ENCODE measurements at places on chromosomes 13 and 19.

GRCh38 chr19:14114854-14115253 is 2.7 kb downstream of the PRKACA start:
- peak; percentile 31 for DNase-seq

DNA sequence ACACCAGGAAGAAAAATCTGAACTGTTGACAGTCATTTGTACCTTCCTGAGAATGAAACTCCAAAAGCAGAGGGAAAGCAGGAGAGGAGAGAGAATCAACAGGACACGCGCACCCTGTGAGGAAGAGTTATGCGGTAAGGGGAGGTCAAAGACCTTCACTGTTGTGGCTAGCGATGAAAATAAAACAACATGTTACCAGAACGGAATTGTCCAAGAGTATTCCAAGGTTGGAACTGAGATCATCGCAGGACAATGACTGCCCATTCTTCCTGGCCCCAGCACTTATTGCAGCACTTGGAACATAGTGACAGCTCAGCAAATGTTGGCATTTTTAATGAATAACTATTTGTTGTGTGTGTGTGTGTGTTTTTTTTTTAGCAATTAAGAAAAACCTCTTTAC is 176.0 kb upstream of the TSC22D1 start:
- no peak for DNase-seq

GRCh38 chr19:17762505-17763229 is 11.4 kb downstream of the FCHO1 start:
- DNase-seq: no peak

DNA sequence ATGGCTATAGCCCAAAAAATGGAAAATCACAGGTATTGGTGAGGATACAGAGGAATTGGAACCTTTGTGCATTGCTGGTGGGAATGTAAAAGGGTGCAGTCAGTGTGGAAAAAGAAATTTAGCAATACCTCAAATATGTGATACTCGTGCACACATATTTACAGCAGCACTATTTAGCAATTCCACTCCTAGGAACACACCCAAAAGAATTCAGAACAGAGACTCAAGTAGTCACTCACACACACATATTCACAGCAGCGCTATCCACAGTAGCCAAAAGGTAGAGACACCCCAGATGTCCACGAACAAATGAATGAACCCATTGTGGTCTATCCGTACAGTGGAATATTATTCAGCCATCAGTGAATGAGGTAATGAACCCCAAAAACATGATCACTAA is 114.0 kb downstream of the COL4A2 start:
- no peak for DNase-seq

GRCh38 chr13:102638741-102639140 is 42.0 kb downstream of the TPP2 start:
- DNase-seq: no peak

DNA sequence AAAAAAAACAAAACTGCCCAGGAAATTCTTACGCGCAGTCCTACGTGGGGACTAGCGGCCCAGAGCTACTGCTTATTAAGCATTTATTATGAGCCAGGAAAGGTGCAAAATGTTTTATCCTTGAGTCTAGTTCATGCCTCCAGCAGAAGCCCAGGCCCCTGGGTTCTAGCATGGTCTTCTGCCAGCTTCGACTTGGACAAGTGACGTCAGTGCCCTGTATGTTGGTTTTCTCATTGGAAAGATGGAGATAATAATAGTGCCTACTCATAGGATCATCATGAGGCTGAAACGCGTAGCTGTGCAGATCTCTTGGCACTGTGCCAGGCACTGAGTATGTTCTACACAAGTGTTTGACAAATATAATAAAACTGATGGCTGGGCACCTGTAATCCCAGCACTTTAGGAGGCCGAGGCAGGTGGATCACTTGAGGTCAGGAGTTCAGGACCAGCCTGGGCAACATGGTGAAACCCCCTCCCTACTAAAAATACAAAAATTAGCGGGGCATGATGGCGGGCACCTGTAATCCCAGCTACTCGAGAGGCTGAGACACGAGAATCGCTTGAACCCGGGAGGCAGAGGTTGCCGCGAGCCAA is 12.4 kb upstream of the SULT2B1 start:
- no peak for DNase-seq

DNA sequence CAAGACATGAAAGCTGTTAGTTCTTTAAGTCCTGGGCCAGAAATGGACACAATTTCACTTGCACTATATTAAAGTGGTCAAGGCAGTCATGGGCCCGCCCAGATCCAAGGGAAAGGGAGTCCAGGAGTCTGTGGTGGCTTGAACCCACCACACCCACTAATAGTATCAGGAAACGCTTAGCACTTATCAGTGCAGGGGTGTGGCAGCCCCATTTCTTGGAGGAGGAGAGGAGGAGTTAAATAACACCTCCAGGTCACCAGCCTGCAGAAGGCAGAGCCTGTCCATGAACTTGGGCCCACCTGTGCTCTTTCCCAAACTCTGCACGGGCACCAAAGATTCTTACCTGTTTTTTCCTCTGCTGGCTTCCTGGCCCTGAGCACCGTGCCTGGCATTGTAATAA is 5.4 kb upstream of the NTN5 start:
- no peak for DNase-seq

GRCh38 chr19:49927526-49928264 is 1.3 kb upstream of the ATF5 start:
- DNase-seq: no peak

- DNase-seq: no peak
These were observed 43.2 kb upstream of the RANBP3 start for GRCh38 chr19:6020972-6021805.

- DNase-seq: no peak
These were observed 725.2 kb upstream of the SLITRK1 start for GRCh38 chr13:84607261-84608013.

GRCh38 chr13:81686877-81687276 is 1346.0 kb upstream of the SPRY2 start:
- DNase-seq: no peak

DNA sequence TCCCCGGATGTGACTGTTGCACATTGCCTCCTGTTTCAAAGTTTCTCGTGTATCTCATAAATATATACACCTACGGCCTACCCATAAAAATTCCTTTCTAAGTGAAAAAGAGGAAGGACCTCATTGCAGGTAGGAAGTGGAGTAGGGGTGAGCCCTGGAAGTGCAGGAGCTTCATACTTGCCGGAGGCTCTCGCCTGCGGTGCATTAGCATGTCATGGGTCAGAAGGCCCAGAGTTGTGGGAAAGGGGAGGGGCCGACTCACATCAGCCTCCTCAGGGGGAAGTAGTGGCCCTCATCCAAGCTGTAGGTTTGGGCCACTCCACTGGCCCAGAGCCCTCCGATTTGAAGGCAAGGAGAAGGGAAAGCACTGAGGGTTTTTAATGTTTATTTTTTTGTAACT is 26.0 kb upstream of the IRS2 start:
- DNase-seq: no peak

GRCh38 chr13:80684217-80684991 is 343.5 kb upstream of the SPRY2 start:
- DNase-seq: no peak

- DNase-seq: no peak
These were observed 79.7 kb downstream of the TNFSF11 start for GRCh38 chr13:42653679-42654078.

- DNase-seq: no peak
These were observed 802 bp downstream of the CDC37 start for GRCh38 chr19:10402441-10403038.

- DNase-seq: no peak
These were observed 1.0 kb downstream of the KDM4B start for GRCh38 chr19:4969772-4970531.

GRCh38 chr19:19651076-19651475 is 7.6 kb upstream of the GMIP start:
- DNase-seq: no peak

DNA sequence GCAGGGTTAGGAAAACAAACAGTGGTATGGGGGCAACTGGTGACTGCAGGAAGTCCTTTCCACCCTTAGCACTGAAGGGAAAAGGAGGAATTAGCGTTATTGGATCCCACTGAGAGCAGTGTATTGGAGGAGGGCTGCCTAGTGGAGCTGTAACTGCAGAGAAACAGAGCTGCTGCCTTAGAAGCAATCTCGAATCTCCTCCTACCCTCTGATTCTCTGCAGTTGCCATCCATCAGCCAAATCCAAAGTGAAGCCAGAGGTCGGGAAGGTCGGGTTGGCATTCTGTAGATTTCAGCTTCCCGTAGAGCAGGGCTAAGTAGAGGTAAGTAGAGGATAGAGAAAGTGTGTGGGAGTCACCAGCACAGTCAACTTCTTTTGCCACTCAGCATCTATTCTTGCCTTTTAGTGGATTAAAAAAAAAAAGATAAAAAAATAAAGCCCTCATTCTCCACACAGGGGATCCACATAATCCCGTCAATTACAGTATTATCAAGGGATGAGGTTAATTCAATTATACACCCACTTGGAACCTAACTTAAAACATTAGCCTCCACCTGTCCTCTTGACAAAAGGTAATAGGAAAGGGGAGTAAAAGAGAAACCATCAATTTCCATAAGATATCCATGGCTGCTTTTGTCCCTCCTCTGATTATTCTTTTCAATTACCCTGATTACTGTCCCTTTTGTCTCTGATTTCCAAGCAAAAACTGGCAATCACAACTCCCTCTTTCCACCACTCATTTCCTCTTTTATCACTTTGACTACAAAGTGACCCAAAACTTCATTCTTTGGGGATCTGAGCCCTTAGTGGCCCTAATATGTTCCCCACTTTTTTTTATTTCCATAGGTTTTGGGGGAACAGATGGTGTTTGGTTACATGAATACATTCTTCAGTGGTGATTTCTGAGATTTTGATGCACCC is 234.7 kb downstream of the RBM26 start:
- DNase-seq: no peak

DNA sequence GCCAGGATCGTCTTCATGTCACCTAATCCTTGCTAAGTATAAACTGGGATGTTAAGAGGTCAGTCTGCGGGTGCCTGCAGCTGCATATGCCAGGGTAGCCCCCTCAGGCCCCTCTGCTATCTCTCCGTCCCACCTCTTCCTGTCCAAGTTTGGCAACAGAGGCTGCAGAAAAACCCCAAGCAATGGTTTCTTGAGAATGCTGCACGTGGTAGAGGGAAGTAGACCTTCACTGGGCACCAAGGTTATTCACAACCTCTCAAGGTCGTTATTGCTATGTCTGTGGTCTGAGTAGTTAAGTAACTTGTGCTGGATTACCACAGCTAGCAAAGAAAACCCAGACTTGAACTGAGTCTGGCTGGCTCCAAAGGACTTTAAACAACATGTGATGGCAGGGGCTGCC is 77.9 kb upstream of the XPO4 start:
- DNase-seq: no peak

DNA sequence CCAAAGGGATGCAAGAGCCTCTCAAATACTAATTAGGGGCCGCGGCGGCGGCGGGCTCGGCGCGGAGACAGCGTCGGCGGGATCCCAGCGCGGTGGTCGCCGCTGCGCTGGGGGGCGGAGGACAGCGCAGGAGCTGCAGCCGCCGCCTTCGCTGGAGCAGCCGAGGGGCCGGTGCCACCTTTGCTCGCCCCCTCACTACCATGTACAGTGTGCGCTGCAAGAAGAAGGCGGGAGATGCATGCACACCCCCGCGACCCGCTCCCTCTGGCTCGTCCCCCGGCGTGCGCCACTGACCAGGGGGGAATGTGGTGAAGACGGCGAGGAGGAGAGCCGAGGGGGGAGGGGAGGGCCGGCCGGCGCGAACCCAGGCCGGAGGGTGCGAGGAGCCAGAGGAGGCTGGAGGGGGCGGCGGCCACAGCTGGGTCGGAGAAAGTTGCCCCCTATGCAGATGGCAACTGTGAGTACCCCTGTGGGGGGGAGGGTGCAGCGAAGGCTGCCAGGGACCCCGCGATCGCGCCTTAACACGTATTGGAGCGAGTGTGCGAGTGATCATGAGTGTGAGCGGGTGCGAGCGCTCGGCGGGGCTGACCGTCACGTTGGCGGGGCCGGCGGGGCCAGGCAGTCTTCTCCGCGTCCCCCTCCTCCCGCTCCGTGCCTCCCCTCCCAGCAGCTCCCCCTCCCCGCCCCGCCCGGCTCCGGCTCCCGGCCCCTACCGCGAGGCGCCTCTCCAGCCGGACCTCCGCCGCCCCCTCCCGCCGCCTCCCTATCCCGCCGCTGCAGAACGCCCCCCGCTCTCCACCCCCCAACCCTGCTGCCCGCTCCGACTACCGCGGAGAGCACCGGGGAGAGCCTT is 808 bp downstream of the SLITRK5 start:
- no peak for DNase-seq

DNA sequence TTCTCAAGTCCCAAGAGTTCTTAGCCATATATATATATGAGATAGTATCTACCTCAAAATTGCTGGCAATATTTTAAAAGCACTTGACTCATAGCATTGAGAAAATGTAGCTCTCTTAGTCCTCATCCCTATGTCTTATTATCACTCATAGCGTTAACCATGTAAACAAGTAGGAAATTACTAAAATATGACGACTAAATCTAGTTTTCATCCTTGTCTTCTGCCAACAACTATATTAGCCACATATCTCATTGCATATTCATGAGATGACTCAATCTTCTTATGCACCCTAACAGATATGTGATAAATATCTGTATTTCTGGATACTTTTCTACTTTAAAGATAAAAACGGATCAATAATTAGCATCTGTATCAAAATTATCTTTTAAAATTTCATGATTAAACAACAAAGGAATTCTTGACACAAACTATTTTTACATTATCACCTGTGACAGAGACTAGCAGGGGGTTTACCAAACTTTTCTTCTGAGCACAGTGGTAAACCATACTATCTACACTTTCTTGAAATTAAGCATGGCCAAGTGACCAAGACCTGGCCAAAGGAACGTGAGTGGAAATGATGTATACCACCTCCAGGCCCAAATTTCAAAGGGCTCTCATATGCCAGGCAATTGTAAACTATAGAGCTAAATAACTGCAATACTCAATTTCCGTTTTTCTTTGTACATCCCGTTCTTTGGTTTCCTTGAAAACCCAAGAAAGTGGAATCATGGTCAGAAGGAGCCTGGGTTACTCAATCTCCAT is 45.7 kb downstream of the ZC3H13 start:
- DNase-seq: no peak

GRCh38 chr13:112159575-112160547 is 92.9 kb downstream of the SOX1 start:
- DNase-seq: no peak

GRCh38 chr13:24693862-24694471 is 13.8 kb downstream of the ATP12A start:
- no peak for DNase-seq

DNA sequence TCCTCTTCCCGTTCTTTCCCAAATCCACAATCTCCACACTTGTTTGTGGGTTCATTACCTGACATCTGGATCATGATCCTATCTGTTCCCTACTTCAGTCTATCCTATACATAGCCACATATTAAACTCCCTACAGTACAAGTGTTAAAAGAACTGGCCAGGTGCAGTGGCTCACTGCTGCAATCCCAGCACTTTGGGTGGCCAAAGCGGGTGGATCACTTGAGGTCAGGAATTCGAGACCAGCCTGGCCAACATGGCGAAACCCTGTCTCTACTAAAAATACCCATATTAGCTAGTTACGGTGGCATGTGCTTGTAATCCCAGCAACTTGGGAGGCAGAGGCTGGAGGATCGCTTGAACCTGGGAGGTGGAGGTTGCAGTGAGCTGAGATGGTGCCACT is 88.3 kb downstream of the TM9SF2 start:
- no peak for DNase-seq

All from stimulated activated CD4-positive, alpha-beta T cell treated with anti-CD3 and anti-CD28 coated beads, TNF-alpha, amount 100 ng/mL, for 48 hours (primary cell).